T follicular helper cell (primary cell): ENCODE measurements at places on chromosomes 6 and 20.

GRCh38 chr6:19925533-19925932 is 88.4 kb downstream of the ID4 start:
- DNase-seq, result no peak

- DNase-seq, result no peak
Observed at GRCh38 chr6:18990059-18990978, 603.2 kb downstream of the RNF144B start.

DNA sequence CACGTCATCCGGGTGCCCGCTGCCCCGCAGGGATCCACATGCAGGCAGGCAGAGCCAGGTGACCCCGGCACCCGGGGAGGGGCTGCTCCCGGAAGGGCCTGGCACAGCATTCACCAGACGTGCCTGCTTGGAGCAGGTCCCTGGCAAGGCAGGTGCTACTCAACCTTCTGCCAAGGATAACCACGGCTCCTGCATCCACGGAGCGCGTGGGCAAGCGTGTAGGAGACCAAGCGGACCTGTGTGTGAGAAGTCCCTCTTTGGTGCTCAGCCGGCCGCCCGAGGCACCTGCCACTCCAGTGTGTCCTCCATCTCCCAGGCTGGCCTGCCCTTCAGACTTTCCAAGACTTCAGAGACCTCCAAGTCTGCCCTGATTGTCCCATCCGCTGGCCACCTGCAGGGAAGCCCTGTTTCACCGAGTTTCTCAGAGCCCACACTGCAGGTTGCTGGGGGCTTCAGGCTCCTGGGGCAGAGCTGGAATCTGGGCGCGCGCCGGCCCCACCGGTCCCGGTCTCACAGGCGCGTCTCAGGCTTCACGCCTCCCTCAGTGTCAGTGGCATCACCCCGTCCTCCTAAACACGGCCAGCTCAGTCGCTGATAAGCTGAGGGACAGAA is 124.3 kb downstream of the DLL1 start:
- no peak for DNase-seq

GRCh38 chr6:129575378-129576118 is 134.4 kb downstream of the ARHGAP18 start:
- DNase-seq, result no peak

DNA sequence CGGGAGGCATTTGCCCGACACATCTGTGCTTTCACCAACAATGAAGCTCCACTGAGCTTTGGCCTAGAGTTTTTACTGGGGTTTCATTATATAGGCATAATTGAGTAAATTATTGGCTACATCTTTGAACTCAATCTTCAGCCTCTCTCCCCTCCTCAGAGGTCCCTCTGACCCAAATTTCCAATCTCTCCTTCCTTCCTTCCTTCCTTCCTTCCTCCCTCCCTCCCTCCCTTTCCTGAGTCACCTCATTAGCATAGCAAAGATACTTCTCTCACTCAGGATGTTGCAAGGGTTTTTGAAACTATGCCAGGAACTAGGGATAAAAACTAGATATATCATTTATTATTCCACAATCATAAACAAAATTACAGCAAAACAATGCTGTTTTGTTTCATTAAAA is 238.2 kb upstream of the PRND start:
- DNase-seq, result no peak

- no peak for DNase-seq
Observed at GRCh38 chr6:41226752-41227151, 1.4 kb upstream of the TREML4 start.

GRCh38 chr6:117226778-117227177 is 38.6 kb upstream of the VGLL2 start:
- no peak for DNase-seq
